ENCODE measurements at places on chromosomes 3 and 15.
A peak's percentile ranks its signal among the peaks of the same experiment; 100 is the strongest.

GRCh38 chr3:102144063-102144462 is 290.8 kb upstream of the ZPLD1 start:
- no peak for DNase-seq

DNA sequence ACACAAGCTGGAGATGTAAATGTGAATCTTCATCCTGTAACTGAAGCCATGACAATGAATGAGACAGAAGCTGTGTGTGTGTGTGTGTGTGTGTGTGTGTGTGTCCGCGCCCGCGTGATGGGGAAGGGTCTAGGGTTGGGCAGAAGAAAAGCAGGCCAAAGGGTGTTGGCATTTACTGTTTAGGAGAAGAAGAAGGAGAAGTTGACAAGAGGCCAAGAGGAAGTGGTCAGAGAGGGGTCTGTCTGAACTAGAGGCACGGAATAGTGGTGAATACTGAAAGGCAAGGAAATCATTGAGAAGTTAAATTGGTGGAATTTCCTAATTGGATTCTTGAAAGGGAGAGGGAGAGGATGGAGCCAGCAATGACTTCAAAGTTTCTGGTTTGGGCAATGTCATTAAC is 5.6 kb upstream of the NCEH1 start:
- peak; percentile 24 for DNase-seq

GRCh38 chr3:115085197-115085865 is 61.8 kb downstream of the ZBTB20 start:
- DNase-seq: no peak

DNA sequence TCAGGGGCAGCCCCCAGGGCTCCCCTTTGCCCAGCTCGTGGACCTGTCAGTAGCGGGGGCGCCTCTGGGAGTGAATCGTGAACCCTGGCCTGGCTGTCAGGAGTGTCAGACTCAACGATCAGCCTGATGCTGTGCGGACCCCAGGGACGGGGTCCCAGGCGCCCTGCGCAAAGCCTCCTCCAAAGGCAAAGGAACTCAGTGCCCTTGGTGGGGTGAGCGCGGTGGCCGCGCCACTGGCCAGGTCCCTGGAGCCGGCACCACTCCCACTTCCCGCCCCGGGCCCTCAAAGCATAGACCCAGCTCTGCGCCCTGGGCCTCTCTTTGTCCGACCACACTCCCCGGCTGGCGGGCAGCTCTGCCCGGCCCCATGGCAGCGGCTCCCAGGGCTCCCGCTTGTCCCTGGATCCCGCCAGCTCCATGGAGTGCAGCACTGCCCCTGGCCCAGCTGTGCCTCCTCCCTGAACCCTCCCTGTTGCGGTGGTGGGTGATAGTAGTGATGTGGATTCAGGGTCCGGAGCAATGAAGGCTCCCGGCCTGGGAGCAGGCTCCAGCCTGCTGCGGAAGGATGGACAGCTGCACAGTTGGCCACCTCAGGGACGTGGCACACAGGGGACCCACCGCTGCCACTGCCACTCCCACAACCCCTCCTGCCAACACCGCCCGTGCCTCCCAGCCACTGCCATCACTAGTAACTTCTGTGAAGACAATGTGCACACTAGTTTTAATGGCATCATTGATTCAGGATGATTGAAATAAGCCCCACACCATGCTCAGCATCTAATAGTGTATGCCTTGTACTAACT is 263.8 kb downstream of the ZBBX start:
- DNase-seq: no peak

GRCh38 chr15:51390966-51391422 is 49.5 kb downstream of the GLDN start:
- no peak for DNase-seq

- DNase-seq: no peak
These were observed 62.5 kb upstream of the GBE1 start for GRCh38 chr3:81823882-81824395.

DNA sequence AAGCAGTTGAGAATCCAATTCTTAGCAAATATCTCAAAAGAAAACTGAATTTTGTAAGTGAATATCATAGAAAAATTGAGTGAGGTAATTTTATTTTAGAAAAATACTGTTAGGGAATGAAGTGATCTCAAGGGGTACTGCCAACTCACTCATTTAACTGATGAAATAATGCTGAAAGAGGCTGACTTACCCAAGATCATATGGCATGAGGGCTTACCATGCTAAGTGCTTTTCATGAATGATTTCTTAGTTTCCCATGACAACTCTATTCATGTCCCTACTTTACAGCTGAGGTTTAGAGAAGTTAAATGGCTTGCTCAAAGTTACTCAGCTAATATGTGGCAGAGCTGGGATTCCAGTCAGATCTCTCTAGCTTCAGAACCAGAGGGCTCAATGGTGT is 30.6 kb downstream of the CCDC14 start:
- no peak for DNase-seq

DNA sequence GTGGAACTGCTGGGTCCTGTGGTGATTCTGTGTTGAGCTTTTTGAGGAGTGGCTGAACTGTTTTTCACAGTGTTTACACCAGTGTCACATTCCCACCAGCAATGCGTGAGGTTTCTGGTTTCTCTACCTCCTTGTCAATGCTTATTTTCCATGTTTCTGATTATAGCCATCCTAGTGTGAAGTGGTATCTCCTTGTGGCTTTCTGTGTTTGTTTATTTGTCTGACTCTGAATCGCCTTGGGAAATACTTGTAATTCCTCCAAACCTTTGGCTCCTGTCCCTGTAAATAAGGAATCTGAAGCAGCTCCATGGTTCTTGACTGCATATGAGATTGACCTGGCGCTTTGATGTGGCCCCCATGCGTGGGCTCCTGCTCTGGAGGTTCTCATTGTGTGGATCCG is 20.6 kb downstream of the FAN1 start:
- DNase-seq: no peak

GRCh38 chr15:51842852-51843737 is 13.6 kb downstream of the TMOD3 start:
- DNase-seq: no peak

DNA sequence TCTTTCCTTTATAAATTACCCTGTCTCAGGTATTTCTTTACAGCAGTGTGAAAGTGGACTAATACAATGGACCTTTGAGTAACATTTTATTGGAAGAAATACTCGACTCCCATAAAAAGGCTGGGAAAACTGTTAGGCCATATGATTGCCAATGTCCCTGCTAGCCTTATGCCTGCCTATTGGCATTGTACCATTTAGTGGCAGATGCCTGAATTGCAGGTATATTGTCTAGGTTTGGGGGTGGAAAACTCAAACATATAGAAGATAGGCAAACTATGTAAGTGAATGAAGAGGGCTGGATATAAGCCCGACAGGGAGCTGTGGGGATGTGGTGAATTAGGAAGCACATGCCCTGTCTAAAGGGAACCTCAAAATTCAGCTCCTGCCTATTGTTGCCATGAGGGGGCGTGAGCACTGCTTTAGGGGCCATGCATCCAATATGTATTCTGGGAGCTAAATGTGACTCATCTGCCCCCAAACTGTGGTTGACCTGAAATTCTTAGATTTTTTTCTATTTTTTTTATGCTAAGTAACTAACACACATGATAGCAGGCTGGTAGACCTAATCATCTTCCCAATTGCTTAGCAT is 65.2 kb upstream of the TRA2B start:
- no peak for DNase-seq

- DNase-seq: no peak
These were observed 91.0 kb downstream of the IGSF11 start for GRCh38 chr3:118943597-118943996.

Measured in femur (tissue), 1 donor.